ENCODE measurements at places on chromosomes 6 and 20.

GRCh38 chr6:169156108-169156792 lies 97.4 kb downstream of the THBS2 start:
- peak; percentile 14 for DNase-seq

DNA sequence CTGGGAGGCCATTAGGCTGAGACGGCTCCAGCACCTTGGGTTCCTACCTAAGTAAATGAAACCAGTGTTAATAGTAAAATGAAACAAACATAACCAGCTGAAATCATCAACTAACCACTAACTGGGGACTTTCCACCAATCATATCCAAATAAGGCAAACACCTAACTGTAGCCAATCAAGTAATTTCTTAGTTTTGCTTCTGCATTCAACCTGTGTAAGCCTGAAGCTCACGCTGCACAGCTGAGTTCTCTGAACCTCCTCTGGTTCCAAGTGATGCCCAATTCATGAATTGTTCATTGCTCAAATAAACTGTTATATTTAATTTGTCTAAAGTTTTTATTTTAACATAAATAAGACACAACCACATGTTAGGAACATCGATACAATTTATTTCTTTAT lies 22.5 kb downstream of the KLHL32 start:
- DNase-seq = no peak

DNA sequence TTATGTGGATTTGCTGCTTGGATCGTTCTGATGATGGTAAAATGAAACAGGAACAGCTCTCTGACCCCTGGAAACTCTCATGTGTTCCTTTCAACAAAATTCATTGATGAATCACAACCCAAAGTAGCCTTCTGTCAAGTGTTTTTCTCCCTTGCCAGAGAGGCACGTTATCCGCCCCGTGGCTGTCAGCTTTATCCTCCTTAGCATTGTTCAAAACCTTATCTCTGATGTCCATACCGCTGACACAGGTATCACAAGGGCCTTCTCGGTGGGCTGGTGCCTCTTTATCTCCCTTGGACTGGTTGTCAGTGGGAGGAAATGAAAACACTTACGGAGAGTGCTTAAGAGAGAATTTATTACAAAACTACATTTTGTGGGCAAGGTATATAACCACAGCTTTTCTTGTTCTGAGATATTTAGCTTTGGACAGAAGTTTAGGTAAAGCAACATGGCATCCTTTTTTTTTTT lies 84.9 kb downstream of the TIAM2 start:
- no peak for DNase-seq

DNA sequence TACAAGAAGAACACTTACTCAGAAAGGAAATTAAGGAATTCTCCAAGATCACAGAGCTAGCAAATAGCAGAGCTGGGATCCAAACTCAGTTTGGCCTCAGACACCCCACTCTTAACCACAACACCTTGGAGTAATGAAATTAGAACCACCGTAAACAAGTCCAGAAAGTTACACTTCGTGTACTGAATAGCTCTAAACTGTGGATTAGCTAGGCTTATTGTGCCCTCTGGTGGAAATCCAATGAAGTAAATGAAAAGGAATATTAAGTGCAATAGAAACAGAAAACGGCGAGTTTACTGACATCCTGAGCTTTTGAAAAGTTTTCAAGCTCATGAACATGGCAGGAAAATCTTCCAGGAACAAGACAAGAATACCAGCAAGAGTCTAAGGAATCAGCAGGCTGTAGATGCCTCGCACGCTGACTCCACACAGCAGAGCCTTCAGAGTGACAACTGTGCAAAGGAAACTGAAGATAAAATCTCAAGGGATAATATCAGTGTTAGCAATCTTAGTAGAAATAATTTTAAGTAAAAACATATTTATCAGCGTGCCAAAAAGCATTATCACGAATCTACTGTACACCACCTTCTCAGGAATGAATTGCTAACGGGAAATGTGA lies 34.6 kb downstream of the FBXO5 start:
- no peak for DNase-seq

GRCh38 chr20:24691901-24692351 lies 222.5 kb downstream of the SYNDIG1 start:
- DNase-seq = peak; percentile 21

GRCh38 chr6:168035098-168035660 lies 37.7 kb downstream of the KIF25 start:
- peak; percentile 72 for DNase-seq

GRCh38 chr6:162385980-162386379 lies 341.6 kb downstream of the PRKN start:
- no peak for DNase-seq

DNA sequence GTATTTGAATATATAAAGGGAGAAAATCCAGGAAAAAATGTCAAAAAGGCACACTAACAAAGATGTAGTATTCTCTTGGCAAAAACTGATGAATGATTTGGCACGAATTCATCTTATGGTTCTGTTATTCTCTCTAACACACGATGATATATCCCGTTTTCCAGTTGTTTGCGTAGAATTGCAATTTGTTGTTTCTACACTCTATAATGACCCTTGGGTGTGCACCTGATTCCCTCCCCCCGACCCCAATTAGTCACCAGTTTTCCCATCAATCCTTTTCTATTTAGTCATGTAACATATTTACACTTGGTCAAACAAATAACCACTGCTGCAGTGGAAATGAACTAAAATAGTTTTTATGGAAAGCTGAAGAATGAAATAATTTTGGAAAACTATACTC lies 1.5 kb upstream of the ARID1B start:
- no peak for DNase-seq

GRCh38 chr6:4264601-4265000 lies 129.2 kb upstream of the ECI2 start:
- no peak for DNase-seq

DNA sequence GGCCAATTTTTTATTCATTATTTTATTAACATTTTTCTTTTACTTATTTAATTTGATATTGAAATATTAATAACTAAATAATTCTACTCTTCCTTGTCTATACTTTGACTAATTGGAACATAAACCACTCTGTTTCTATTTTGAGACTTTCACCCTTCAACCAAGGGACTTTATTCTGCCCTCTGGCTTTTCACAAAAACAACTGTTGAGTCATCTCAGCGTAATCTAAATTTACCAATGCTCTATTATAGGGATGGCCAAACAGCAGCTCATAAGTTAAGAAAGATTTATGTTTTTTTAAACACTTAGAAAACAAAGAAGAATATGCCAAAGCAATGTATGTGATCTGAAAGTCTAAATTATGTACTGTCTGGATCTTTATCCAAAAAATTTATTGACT lies 46.7 kb downstream of the DOP1A start:
- DNase-seq = no peak

DNA sequence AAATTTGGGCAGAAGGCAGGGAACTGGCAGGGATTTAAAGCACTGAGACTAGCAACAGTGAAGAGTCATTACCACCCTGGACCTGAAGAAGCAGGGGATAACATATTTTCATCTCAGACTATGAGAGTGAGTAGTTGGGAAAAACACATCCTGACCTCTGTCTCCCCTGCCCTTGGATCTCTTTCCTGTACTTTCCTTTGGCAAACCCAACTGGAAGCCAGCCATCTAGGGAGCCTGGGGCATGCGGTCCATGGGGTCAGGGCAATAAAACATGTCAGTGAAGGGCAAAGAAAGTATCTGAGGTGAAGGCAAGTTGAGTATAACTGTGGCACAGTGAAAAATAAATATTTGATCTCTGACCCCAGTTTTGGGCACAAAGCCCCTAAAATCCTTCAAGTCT lies 698.2 kb downstream of the DOK5 start:
- no peak for DNase-seq

- DNase-seq = no peak
Measured at GRCh38 chr20:50409495-50409894, 100.7 kb upstream of the PTPN1 start.

- DNase-seq = no peak
Measured at GRCh38 chr6:122564230-122564629, 46.0 kb upstream of the PKIB start.

GRCh38 chr20:24139846-24140245 lies 151.3 kb upstream of the GGTLC1 start:
- DNase-seq = no peak

DNA sequence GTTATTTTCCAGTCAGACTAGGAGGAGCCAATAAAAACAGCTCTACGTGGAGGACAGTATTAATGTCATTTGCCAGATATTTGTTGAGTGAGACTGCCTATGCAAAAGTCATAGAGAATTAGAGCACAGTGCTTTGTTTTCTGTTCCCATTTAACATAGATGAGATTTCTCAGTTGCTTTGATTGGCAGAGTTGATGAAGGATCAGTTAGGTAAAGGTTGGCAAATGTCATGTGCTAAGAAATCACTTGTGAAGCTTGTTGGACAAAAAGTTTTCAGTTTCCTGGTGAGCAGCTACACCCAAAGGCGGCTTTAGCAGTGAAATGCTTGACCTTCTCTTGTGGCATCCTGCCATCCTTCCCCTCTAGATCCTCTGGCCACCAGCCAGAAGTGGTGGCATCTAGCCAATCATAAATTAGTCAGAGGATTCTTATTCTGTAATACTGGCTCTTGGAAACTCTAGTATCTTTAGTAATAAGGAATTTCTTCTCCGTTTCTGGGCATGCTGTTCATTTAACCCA lies 37.0 kb downstream of the BCKDHB start:
- no peak for DNase-seq

- no peak for DNase-seq
Measured at GRCh38 chr6:228881-229651, 63.2 kb upstream of the DUSP22 start.

GRCh38 chr6:15981956-15982355 lies 146.9 kb upstream of the MYLIP start:
- no peak for DNase-seq

GRCh38 chr6:14804785-14805210 lies 441.1 kb upstream of the JARID2 start:
- DNase-seq = no peak

Measured in ecto neural progenitor cell (in vitro differentiated cells).